ENCODE measurements at places on chromosomes 2 and 18.

DNA sequence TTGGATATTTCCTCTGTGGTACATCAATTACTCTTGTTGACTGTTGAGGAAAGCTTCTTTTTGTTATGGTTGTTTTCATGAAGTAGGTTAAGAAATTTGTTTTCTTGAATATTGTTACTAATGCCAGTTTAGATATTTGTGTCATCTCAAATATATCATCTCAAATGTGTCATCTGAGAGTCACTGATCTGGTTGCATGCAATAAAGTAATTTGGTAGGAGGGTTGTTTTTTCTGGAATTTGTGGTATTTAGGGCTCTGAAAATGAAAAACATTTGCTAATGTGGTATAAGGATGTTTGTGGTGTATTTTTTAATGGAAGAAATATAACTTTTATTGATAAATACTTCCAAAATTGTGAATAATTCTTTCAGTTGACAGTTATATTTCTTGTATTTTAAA, 117.7 kb downstream of the GREB1L start:
- no peak for DNase-seq

DNA sequence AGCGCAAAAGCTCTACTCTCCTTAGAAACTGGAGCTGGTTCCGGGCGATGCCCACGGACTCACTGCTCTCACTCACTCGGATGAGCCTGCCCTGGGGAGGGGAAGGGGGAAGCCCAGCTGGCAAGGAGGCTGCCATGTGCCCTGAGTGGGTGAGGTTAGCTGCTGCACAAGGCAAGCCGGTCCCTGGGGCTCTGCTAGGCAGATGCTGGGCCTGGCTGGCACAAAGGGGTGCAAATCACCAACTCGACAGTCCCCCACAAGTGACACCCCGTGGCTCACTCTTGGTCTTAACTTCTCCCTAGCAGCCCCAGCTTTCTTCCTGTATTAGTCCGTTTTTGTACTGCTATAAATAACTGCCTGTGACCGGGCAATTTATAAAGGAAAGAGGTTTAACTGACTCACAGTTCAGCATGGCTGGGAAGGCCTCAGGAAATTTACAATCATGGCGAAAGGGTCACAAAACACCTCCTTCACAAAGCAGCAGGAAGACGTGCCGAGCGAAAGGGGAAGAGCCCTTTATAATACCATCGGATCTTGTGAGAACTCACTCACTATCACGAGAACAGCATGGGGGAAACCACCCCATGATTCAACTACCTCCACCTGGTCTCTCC, 33.2 kb downstream of the ADCY3 start:
- no peak for DNase-seq

DNA sequence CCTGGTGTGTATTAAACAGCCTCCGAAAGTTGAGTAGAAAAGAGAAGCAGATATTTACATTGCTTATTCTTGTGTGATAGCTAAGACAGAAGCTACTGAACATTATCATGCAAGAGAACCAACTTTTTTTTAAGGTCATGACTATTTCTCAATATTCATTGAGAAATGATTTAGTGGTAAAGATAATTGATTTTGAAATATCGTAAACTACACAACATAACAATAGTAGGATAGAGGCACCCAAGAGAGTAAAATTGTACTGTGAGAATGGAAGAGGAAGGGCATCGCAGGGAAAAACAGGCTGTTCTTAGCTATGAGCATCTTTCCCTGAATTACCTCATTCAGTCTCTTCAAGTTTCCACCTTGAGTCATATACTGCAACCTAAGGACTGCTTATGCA, 25.2 kb downstream of the HRH4 start:
- no peak for DNase-seq

DNA sequence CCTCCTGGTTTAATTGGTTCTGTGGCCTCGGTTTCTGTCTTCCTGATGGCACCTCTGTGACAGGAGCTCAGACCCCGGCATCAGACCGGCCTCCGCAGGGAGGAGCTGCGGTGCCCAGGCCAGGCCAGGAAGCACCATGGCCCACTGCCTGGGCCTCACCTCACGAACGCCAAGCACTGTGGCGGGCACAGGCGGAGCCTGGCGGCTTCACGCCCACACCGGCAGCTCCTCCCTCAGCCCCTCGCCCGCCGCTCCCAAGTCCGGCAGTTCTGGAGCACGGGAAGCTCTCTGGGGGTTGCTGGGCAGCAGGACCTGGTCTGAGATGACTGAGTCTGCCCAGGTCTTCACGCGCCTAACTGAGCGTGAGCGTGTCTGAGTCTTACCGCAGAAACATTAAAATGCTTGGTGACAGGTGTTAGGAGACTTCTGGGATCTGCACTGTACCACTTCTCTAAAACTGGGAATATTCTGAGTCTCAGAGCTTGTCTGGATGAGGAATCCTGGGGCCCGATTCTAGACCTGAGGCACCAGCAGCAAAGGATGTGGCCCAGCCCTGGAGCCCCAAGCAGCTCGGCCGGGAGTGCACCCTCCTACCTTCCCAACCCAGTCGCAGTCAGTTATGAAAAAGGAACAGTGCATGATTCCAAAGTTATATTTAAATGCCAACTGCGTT, 21.9 kb downstream of the RTP5 start:
- DNase-seq = peak; percentile 13

- DNase-seq = no peak
These were observed 46.3 kb downstream of the ADCYAP1 start for GRCh38 chr18:950882-951495.

GRCh38 chr18:76720683-76721082, 101.7 kb upstream of the ZNF236 start:
- DNase-seq = no peak

- DNase-seq = peak; percentile 29
These were observed 3.7 kb downstream of the FBXO48 start for GRCh38 chr2:68463287-68463877.

DNA sequence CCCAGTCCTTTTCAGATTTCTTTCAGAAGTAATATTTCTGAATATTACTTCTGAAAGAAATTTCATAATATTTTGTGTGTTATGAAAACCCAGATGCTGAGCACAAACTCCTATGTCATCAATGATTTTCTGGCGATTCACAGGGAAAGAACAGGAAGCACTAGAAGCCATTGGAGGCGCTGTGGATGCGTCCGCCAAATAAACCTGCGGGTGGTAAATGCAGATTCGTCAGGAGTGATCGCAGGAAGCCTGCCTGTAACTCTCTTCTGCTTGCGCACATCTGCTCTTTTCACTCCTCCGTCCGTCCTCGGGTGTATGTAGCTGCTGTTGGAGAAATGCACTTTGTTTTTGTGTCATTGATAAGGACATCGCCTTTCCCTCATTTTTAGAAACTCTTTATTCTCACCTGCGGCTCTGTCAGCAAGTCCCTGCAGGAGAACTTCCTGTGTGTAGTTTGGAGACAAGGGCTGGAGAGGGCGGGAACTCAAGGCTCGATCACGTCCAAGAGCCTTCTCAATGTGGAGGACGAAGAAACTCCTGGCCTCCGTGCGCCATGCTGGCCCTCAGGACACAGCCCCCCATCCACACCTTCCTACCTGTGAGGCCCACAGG, 483.8 kb downstream of the GALR1 start:
- peak; percentile 5 for DNase-seq

GRCh38 chr2:41998186-41999127, 49.4 kb upstream of the PKDCC start:
- DNase-seq = no peak

GRCh38 chr2:125711075-125711474, 944.9 kb upstream of the GYPC start:
- no peak for DNase-seq

- DNase-seq = no peak
These were observed 3.9 kb downstream of the INPP4A start for GRCh38 chr2:98448441-98449145.
